ENCODE measurements at places on chromosomes 5 and 9.
A peak's percentile ranks its signal among the peaks of the same experiment; 100 is the strongest.

DNA sequence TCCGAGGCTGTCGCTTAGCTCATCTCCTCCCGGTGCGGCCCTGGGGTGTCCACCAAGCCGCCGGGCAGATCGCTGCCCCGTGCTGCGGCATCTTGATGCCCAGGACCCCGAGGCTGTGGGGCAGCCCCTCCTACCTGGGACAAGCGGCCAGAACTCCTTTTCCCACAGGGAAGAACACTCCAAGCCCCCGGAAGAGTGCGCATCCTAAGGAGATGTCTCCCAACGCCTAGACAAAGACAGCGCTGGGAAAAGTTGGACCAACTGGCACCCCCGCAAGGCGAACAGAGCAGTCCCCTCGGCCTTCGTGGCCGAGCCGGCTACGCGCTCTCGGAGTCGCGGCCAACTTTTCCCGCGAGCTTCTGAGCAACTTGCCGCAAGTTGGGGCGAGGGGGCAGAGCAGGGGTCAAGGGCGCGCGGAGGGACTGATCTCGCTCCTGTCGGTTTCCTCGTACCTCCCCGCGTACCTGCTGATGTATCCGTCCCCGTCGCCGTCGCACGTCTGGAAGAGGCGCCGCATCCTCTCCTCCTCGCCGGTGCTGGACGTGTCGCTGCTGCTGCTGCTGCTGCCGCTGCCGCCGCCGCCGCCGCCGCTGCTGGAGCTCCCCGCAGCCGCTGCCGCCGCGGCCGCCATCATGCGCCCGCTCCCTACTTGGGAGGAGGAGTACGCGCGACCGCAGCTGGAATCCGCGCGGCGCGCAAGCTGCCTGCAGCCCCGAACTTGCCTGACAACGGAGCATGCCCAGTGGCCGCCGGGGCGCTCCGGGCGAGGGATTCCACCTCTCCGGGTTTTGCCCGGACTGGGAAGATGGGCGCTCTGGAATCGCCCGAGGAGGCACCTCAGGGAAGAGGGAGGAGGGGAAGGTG lies at the start of gene MCC:
MCC (minus strand) TSS at position 673 of the 864 bp plus-strand sequence.
- DNase-seq = peak; percentile 78

- DNase-seq = no peak
These were observed 289.9 kb upstream of the SMC2 start for GRCh38 chr9:103804077-103804735.

DNA sequence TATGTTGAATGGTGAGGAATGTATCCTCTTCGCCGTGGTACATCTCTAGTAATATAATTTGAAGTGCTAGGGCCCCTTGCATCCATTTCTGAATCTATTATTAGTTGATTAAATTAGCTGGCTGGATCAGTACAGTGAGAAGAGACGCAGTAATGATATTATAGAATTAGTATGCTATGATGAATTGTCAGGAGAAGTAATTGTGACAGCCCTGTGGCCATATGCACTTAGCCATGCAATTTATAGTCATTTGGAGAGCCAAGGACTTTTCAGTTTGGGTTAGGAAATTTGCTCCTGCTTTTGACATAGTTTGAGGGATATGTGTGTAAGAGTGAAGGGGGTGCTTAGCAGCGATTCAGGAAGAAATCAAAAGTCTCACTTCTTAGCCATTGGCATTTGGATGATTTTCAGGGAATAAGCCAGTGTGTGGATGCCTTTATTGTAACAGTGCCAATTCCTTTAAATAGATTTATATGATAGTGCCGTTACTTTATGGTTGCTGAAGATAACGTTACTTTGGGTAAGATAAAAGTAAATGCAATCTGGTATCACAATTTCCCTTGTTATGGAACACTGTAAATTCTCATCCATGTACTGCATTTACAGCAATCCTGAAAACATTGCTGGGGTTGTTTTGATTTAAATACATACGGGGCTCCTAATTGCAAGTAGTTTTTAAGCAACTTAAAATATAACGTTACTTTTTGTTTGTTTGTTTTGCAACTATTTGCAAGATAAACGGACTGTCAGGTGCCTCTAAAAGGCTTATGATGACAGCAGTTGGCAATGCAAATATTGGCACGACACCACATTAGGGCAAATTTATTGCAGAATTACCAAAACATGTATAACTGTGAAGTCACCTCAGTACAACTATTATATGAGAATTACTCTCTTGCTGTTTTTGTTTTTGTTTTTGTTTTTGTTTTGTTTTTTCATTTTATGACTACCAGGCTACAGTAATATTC lies 875.4 kb upstream of the WWC1 start:
- no peak for DNase-seq

- DNase-seq = no peak
These were observed 27.6 kb upstream of the RNF130 start for GRCh38 chr5:180098991-180099732.

GRCh38 chr9:76155361-76155760 lies 238.9 kb downstream of the RFK start:
- no peak for DNase-seq

DNA sequence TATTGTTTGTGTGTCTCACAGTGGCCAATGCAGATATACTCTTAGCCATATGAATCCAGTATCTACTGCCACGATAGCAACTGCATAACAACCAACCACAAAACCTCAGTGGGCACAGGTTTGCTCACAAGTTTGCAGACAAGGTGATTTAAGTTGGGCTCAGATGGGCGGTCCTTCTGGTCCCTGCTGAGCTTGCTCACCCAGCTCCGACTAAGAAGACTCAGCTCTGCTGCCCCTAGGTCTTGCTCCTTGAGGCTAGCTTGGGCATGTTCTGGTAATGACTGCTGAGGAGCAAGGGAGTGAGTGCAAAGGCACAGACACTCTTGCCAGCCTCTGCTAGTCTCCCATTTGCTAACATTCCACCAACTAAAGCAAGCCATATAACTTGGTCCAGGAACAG lies 52.6 kb downstream of the MTX3 start:
- DNase-seq = no peak

GRCh38 chr9:98185611-98186171 lies 6.7 kb downstream of the CORO2A start:
- DNase-seq = no peak

GRCh38 chr5:97544240-97544639 lies 361.2 kb upstream of the RIOK2 start:
- DNase-seq = no peak

GRCh38 chr9:5375790-5376477 lies 36.3 kb upstream of the RLN1 start:
- DNase-seq = no peak

- no peak for DNase-seq
These were observed 51.1 kb downstream of the CPLANE1 start for GRCh38 chr5:37198061-37198460.

- no peak for DNase-seq
These were observed 64.0 kb downstream of the GADD45G start for GRCh38 chr9:89668866-89669246.

GRCh38 chr9:126906091-126906490 lies 8.5 kb upstream of the RALGPS1 start:
- DNase-seq = no peak

All from left kidney (tissue), 8 donors.